ENCODE measurements at places on chromosomes 3 and 15.

DNA sequence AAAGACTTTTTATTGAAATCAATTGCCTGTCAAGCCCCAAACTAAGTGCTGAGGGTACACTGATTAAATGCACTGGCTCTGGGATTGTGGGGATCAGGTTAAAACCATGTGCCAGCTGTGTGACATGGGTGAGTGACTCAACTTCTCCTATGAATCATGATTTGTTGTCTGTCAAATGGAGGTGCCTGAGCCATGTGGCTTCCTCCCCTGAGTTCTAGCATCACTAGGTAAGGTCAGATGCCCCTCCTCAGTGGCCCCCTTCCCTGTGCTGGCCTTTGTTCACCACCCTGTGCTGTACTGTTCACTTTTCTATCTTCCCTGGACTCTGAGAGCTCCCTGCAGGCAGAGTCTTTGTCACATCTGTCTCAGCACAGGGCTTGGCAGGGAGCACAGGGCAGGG, 43.6 kb upstream of the ATP2B2 start:
- no peak for DNase-seq

DNA sequence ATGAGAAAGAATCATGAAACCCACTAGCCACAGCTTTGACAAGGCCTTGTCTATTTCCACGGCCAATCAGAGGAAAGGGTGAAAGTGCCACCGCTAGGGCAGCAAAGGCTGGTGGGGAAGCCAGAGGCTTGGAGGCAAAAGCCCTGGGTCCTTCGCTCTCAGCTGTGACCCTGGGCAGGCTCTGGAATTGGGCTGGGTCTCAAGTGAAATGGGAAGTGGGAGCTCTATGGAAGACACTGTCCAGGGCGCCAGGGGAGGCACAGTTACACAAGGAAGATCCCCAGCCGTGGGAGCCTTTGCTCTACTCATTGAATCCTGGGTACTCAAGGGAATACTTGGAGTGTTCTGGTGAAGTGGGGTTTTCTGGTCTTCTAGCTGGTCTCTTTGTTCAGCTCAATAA, 136.2 kb downstream of the ASB7 start:
- DNase-seq, result no peak

DNA sequence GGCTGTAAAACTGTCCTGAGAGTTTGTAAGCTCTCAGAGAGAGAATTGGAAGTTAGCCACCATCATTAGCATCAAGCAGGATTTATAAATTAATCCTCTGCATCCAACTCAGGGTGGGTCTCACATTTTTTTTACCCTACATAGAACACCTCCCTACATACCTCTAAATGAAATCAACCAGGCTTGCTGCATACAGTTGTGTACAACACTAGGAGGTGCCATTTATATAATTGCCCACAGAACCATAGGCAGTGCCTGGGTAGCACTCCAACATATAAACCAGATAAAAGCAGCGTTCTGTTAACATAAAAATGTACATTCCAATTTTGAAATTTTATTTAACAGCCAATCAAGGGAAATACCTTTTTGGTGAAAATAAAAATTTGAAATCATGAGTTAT, 48.2 kb upstream of the SELENOK start:
- DNase-seq, result no peak

- no peak for DNase-seq
Observed at GRCh38 chr3:156761713-156762451, 64.3 kb upstream of the LEKR1 start.

DNA sequence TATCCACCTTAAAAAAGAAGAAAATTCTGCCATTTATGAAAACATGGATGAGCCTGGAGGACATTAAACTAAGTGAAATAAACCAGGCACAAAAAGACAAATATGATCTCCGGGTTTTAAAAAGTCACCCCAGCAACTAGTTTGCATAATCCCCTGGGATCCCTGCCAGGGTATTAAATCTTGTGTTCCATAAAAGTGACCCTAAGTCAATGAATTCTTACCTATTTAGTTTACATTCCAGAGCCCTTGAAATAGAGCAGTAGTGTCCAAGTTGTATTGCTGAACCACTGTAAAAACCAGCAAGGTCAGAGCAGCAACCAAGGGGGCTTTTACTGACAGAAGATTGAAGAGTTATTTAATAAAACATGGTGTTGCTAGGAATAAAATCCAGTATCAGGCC, 716.8 kb upstream of the BCHE start:
- DNase-seq, result no peak

GRCh38 chr3:193853511-193854219, 260.7 kb downstream of the OPA1 start:
- no peak for DNase-seq

DNA sequence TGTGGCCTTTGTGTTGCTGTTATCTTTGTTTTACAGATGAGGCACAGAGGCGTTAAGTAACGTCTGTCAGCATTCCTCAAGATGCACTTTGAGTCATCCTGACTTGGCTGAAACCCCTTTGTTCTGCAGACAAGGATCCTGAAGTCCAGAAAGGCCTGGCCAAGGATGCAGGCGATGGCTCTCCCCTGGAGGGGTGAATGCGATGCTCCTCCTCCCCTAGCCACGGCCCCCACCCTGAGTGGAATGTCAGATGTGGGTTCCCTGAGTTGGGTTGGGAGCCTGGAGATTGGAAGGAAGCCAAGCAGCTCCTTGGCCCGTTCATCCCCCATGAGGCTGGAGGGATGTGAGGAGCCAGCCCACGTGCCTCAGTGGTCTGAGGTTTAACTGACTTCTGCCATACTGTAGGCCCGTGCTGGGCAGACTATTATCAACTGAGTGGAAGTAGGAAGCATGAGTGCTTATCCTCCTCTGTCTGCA, 43.3 kb downstream of the POMGNT2 start:
- no peak for DNase-seq

- no peak for DNase-seq
Observed at GRCh38 chr3:189625071-189625470, 6.1 kb upstream of the TP63 start.

DNA sequence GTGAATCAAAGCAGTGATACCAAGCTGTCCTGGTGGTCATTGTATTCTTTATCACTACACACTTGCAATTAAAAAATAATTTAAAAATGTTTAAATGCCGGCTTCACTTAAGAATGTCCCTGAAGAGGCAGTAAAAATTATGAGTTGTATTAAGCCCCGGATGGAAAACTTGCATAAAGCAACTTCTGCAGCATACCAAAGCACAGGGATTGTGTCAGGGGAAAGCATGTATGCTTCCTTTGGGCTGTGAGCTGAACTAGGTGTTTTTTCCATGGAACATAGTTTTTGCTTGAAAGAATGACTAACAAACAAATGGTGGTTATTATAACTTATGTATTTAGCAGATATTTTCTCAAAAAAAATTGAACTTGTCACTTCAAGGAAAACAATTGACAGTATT, 143.1 kb downstream of the ARNT2 start:
- no peak for DNase-seq

GRCh38 chr3:172133838-172134237, 94.5 kb downstream of the FNDC3B start:
- DNase-seq, result no peak

- no peak for DNase-seq
Observed at GRCh38 chr3:124775877-124776276, 45.6 kb downstream of the UMPS start.
